ENCODE measurements at places on chromosomes 11 and 22.
A peak's percentile ranks its signal among the peaks of the same experiment; 100 is the strongest.

DNA sequence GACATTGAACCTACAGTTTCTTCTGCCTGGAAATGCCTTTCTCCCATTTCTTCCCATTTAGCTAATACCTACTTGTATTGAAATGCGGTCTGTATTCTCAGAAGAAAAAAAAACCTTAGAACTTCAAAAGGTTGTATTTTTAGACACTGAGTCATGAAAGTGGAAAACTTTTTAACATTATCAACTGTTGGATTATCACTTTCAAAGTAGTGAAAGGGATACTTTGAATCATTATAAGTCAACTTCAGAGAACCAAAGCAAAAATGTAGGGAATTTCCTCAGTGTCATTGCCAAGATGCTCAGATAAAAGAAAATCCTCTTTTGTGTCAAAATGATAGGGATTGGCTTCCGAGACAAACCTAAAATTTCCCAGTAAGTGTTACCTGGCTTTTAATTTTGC is 6.6 kb downstream of the HOATZ start:
- peak; percentile 82 for DNase-seq

- DNase-seq, result peak; percentile 32
Observed at GRCh38 chr22:42172773-42173172, 42.2 kb upstream of the CYP2D6 start.

DNA sequence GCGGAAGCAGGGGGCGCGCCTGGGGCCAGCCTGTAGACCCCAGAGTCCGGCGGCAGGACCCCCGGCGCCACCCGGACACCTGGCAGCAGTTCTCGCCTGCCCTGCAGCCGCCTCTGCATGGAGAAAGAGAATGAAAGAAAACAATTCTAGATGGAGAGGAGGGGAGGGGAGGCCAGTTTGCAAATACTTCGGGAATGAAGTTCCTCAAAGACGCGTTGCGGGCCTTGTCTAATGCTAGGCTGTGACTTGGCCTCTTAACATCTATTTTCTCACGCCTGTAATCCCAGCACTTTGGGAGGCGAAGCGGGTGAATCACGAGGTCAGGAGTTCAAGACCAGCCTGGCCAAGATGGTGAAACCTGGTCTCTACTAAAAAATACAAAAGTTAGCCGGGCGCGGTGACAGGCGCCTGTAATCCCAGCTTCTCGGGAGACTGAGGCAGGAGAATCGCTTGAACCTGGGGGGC is 2.1 kb upstream of the BARX2 start:
- no peak for DNase-seq

DNA sequence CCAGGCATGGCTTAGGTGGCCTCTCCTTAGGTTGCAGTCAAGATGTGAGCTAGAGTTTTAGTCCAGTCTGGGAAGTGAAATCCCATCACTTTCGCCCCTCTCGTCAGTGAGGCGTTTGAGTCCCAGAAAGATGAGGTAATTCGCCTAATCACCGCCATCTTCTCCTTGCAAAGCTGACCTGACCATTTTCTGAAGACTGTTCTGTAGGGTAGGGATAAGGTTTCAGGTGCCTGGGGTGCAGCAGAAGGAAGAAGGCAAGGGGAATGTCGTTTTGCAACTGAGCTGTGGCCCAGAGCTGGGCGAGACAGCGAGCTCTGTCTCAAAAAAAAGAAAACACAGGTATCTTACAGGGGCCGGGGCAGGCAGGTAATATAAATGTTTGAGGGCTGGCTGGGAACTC is 61.7 kb upstream of the CECR2 start:
- DNase-seq, result no peak

Measured in astrocyte (in vitro differentiated cells and primary cell).